HCT116 (cell line): ENCODE measurements at places on chromosomes 5 and 9.

- DNase-seq: no peak
- H3K36me3 ChIP-seq: no peaks in the 10 kb centered on the region
- H3K27me3 ChIP-seq: no peaks in the 10 kb centered on the region
- no peak overlapping the region for H3K27ac ChIP-seq
Observed at GRCh38 chr9:91217388-91217787, 144.3 kb downstream of the AUH start.

DNA sequence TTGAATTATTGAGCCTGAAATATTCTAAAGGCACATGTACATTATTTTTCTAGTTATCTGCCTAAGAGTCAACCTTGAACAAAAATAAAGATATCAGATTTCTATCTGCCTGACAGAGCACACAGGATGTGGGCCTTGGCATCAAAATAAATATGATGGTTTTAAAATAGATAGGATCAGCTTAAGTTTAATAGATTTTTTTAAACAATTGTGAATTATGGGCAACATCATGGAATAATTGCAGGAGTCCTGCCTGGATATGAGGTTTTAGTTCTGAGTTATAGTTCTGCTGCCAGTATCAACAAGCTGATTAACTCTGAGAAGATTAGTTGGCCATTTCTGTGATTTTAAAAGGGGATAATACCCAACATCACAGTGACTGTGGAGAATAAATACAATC lies 107.0 kb upstream of the PCA3 start:
- no peak overlapping the region for H3K27ac ChIP-seq
- H3K36me3 ChIP-seq: no peaks in the 10 kb centered on the region
- peaks cover 6% of the 10 kb centered on the region; the same call in 1 of the 2 replicates for H3K27me3 ChIP-seq
- H3K4me3 ChIP-seq: no peak overlapping the region

GRCh38 chr5:87254035-87254434 lies 13.6 kb upstream of the RASA1 start:
- no peak for DNase-seq
- no peaks in the 10 kb centered on the region for H3K36me3 ChIP-seq
- no peaks in the 10 kb centered on the region for H3K4me1 ChIP-seq
- H3K4me3 ChIP-seq: no peak overlapping the region

DNA sequence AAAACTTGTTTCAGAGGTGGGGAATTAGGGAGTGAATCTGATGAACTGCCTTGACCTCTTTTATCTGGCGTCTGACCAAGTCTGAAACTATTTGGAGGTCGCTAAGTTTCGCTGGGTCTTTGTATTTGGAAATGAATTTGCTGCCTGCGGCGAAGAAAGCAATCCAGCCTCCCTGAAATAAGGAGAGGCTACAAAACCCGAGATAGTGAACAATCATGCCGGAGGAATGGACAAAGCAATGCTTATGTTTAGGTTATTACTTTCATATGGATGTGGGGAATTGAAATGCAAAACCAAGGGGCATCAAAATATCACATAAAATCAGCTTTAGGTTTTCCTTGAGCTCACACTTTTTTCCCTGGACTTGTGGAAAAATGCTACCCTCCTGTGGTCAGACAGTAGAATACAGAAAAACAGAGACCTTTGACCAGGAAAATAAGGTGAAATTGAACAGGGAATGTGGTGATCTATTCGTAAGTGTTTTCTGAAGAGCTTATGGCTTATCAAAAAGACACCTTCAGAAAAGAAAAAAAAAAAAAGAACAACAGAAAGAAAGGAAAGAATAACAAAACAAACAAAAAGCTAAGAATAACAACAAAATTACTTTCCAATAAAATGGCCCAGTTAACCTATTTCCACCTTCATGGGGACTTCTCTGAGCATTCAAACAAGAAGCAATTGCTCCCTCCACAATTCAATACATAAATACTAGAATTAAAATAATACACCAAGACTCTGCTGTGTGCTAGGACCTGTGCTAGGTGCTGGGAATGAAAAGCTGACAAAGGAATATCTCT lies 68.6 kb upstream of the DPYSL3 start:
- H3K4me1 ChIP-seq: no peaks in the 10 kb centered on the region
- no peaks in the 10 kb centered on the region for H3K36me3 ChIP-seq
- peak; percentile 41 for DNase-seq
- no peaks in the 10 kb centered on the region for H3K27me3 ChIP-seq

GRCh38 chr5:32646061-32646969 lies 61.0 kb downstream of the SUB1 start:
- H3K27ac ChIP-seq: no peak overlapping the region
- no peaks in the 10 kb centered on the region for H3K36me3 ChIP-seq
- no peaks in the 10 kb centered on the region for H3K4me1 ChIP-seq
- no peak for DNase-seq

DNA sequence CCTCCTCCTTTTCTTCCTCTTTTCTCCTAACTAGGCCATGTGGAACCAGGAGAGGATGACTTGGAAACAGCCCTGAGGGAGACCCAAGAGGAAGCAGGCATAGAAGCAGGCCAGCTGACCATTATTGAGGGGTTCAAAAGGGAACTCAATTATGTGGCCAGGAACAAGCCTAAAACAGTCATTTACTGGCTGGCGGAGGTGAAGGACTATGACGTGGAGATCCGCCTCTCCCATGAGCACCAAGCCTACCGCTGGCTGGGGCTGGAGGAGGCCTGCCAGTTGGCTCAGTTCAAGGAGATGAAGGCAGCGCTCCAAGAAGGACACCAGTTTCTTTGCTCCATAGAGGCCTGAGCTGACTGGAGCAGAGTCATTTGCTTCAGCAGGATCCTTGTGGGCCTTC lies 13.7 kb downstream of the NUDT2 start:
- no peaks in the 10 kb centered on the region for H3K27me3 ChIP-seq
- H3K4me3 ChIP-seq: no peak overlapping the region
- H3K4me1 ChIP-seq: no peaks in the 10 kb centered on the region
- no peak for DNase-seq
- no peak overlapping the region for H3K27ac ChIP-seq

DNA sequence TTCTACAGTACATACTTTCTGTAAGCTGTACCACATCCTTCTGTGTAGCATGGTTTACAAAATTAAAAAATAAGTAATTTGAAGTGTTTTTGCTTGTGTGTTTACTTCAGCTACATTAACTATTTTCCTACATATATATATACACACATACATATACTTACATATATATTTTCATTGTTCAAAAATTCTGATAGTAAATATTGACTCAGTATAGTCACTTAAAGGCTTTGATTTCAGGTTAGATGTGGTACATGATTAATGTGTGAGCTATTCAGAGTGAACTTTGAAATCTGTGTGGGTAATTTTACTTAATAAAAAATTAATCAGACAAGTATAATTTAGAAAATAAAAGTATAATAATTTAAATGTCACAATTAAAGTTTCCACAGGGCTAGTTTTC lies 306.7 kb upstream of the CDH18 start:
- no peaks in the 10 kb centered on the region for H3K4me1 ChIP-seq
- no peaks in the 10 kb centered on the region for H3K36me3 ChIP-seq
- no peak overlapping the region for H3K4me3 ChIP-seq
- no peak for DNase-seq
- no peaks in the 10 kb centered on the region for H3K27me3 ChIP-seq

- no peaks in the 10 kb centered on the region for H3K36me3 ChIP-seq
- H3K27me3 ChIP-seq: no peaks in the 10 kb centered on the region
- H3K4me1 ChIP-seq: no peaks in the 10 kb centered on the region
- no peak for DNase-seq
- H3K4me3 ChIP-seq: no peak overlapping the region
Observed at GRCh38 chr9:81112627-81113452, 576.5 kb downstream of the TLE1 start.

DNA sequence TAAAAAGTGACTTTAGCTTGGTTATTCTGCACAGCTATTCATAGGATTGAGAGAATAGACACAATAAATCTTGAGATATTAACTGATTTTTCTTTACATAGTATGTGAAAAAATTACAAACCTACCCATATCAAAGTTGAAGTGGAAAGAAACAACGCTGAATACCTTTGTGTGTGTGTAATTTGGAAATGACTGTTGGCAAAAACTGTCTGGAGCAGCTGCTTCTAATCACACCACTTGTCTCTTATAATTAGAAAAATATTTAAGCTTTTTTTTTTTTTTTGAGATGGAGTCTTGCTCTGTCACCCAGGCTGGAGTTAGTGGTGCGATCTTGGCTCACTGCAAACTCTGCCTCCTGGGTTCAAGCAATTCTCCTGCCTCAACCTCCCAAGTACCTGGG lies 110.8 kb upstream of the POC5 start:
- no peak overlapping the region for H3K4me3 ChIP-seq
- no peaks in the 10 kb centered on the region for H3K36me3 ChIP-seq
- H3K27ac ChIP-seq: no peak overlapping the region
- H3K27me3 ChIP-seq: peaks cover 47% of the 10 kb centered on the region

GRCh38 chr9:127983847-127984289 lies 3.1 kb upstream of the EEIG1 start:
- H3K27ac ChIP-seq: no peak overlapping the region
- no peaks in the 10 kb centered on the region for H3K36me3 ChIP-seq
- no peak overlapping the region for H3K4me3 ChIP-seq
- no peak for DNase-seq
- peaks cover 37% of the 10 kb centered on the region for H3K4me1 ChIP-seq
- no peaks in the 10 kb centered on the region for H3K27me3 ChIP-seq

GRCh38 chr5:4182144-4182543 lies 586.5 kb downstream of the IRX1 start:
- no peaks in the 10 kb centered on the region for H3K4me1 ChIP-seq
- no peaks in the 10 kb centered on the region for H3K36me3 ChIP-seq
- no peak overlapping the region for H3K27ac ChIP-seq
- H3K4me3 ChIP-seq: no peak overlapping the region

GRCh38 chr5:143445776-143446175 lies 42.3 kb upstream of the NR3C1 start:
- no peak for DNase-seq
- H3K4me3 ChIP-seq: no peak overlapping the region
- H3K4me1 ChIP-seq: no peaks in the 10 kb centered on the region
- H3K27ac ChIP-seq: no peak overlapping the region
- no peaks in the 10 kb centered on the region for H3K27me3 ChIP-seq

DNA sequence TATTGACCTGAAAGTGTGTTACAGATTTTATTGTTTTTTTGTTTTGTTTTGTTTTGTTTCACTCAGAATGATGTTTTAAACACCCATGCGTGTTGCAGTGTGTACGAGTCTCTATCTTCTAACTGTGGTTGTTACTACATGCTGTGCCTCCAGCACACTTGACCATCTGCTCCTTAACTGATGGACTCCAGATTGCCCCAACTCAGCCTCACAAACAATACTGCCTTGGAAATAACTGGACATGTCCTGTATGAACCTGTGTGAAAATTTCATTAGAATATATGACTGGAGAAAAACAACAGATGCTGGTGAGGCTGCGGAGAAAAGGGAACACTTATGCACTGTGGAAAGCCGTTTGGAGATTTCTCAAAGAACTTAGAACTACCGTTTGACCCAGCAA lies 68.7 kb upstream of the HAND1 start:
- no peaks in the 10 kb centered on the region for H3K4me1 ChIP-seq
- DNase-seq: no peak
- no peak overlapping the region for H3K27ac ChIP-seq
- no peak overlapping the region for H3K4me3 ChIP-seq
- 0 out of 2 replicates have a peak, but pooled peaks cover 6% of the 10 kb centered on the region for H3K27me3 ChIP-seq

- H3K27ac ChIP-seq: no peak overlapping the region
- 0 out of 2 replicates have a peak, but pooled peaks cover 8% of the 10 kb centered on the region for H3K27me3 ChIP-seq
- H3K4me1 ChIP-seq: no peaks in the 10 kb centered on the region
- no peak overlapping the region for H3K4me3 ChIP-seq
Observed at GRCh38 chr5:156838961-156839360, 11.1 kb upstream of the PPP1R2B start.

GRCh38 chr5:134554319-134555222 lies 29.1 kb downstream of the JADE2 start:
- no peaks in the 10 kb centered on the region for H3K36me3 ChIP-seq
- H3K27me3 ChIP-seq: no peaks in the 10 kb centered on the region
- peak overlapping the region; percentile 26; the same call in 1 of the 2 replicates for H3K27ac ChIP-seq
- peaks cover 32% of the 10 kb centered on the region for H3K4me1 ChIP-seq

DNA sequence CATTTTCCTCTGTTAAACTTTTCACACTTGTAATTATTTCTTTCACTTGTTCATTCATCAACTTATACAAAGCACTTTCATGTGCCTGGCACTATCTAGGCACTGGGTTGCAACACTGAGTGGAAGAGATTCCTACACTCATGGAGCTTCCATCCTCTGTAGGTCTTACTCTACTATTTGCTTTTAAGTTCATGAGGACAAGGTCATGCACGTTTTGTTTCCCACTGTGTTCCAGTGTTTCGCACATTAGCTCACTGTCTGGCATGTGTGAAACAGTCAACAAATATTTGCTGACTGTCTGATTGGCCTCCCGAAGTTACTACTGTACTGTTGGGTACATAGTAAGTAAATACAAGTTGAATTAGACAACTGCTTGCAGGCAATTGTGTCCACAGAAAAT lies 87.9 kb upstream of the IFNK start:
- H3K27me3 ChIP-seq: no peaks in the 10 kb centered on the region
- no peaks in the 10 kb centered on the region for H3K36me3 ChIP-seq
- H3K4me3 ChIP-seq: no peak overlapping the region
- no peaks in the 10 kb centered on the region for H3K4me1 ChIP-seq

GRCh38 chr9:98520221-98520960 lies 188.3 kb downstream of the GABBR2 start:
- no peak overlapping the region for H3K4me3 ChIP-seq
- H3K27ac ChIP-seq: no peak overlapping the region
- H3K4me1 ChIP-seq: no peaks in the 10 kb centered on the region
- no peaks in the 10 kb centered on the region for H3K36me3 ChIP-seq
- DNase-seq: no peak
- H3K27me3 ChIP-seq: no peaks in the 10 kb centered on the region

GRCh38 chr9:107491081-107492053 lies 1.8 kb upstream of the KLF4 start:
- H3K27me3 ChIP-seq: no peaks in the 10 kb centered on the region
- peaks cover 14% of the 10 kb centered on the region; the same call in 1 of the 2 replicates for H3K36me3 ChIP-seq
- DNase-seq: no peak
- peaks cover 34% of the 10 kb centered on the region for H3K4me1 ChIP-seq
- no peak overlapping the region for H3K27ac ChIP-seq
- H3K4me3 ChIP-seq: no peak overlapping the region

DNA sequence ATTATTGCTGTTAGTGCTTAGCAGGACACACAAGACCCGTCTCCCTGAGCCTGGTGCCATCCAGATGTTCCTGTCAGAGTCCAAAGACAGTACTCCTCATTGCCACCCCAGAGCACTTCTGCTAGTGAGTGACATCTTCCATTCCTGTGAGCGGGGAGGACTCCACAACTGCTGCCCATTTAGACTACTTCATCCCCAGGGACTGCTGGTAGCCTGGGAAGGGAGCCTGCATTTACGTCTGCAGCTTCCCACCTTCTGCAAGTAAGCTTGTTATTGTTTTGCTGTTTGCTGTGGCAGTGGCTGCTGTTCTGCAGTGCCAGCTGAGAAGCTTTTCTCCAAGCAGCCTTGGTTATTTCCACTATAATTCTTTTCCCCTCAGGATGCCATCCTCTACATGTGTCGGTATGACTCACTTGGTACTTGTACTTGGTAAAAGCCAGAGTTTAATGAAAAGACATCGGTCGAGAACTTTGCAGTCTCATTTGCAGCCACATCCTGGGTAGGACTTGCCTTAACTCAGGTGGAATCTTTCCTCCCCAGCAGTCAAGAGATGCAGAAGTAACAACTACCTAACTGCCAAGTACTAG lies 10.6 kb upstream of the MAP1B start:
- no peak for DNase-seq
- H3K36me3 ChIP-seq: no peaks in the 10 kb centered on the region
- H3K4me1 ChIP-seq: no peaks in the 10 kb centered on the region
- H3K27me3 ChIP-seq: no peaks in the 10 kb centered on the region
- H3K27ac ChIP-seq: no peak overlapping the region
